CD4-positive, alpha-beta T cell treated with Interleukin-1 beta for 1 hour (primary cell): ENCODE measurements at places on chromosomes 3 and 15.
A peak's percentile ranks its signal among the peaks of the same experiment; 100 is the strongest.

DNA sequence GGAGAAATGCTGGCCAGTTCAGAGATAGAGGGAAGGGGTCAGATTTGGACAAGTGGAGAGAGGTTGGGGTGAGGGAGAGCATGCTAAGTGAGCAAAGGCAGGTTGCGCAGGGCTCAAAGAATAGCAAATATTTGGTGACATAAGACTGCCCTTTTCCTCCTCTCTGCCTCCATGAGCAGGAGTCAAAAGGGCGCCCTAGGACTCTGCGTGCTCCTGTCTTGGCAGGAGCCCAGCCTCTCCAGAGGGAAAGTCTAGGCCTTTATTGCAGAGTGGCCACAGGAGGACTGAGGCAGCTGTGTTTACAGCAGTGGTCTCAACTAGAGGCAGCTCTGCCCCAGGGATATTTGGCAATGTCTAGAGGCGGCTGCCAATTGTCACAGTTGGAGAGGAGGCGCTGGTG lies 165.6 kb downstream of the FAM43A start:
- DNase-seq = no peak

- no peak for DNase-seq
Measured at GRCh38 chr15:69740684-69741083, 288.1 kb downstream of the RPLP1 start.

DNA sequence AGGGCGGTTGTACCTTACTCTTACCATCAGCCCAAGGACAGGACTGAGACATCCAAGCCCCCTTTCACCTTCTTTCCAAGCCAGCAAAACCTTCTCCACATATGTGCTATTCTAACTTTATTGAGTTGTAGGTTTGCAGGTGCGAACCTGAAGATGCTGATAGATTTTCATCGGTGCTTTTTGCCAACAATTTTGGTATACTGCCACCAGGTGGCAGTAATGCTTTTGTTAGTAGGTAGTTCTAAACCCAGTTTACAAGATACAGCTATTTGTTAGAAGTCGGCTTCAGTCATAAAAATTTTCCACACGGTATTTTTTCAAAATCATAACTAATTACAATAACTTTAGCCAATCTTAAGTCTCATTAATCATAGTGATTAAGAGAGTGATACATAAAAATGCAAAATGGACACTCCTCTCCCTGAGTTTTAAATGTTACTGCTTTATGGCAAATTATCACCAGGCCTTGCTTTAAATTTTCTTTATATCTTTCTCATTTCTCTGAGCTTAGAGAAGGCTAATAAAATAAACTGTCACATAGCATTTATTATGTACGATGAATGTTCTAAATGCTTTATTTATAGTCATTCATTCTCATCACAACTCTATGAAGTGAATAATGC lies 636 bp downstream of the TBC1D21 start:
- peak; percentile 28 for DNase-seq

- DNase-seq = no peak
Measured at GRCh38 chr3:7393944-7394605, 533.2 kb downstream of the GRM7 start.

DNA sequence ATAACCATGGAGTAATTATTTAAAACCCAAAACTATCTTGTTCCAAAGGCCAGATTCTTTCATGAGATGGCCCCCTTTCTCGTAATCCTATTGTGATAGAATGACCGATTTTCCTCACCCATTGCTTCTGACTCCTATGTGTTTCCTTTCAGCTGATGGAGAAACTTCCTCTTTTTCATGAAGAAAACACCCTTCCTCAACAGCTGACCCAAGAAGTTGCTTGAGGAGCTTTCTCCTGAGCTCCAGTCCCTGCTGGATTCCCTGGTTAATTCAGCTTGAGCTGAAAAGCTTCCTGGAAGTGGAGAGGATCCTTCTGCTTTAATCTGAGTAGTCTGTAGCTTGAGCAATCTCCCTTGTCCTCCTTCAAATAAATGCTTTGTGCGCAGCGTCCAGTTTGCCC lies 75.0 kb downstream of the BFSP2 start:
- no peak for DNase-seq

- DNase-seq = no peak
Measured at GRCh38 chr3:193704431-193704830, 111.4 kb downstream of the OPA1 start.
